ENCODE measurements at places on chromosomes 3 and 15.

DNA sequence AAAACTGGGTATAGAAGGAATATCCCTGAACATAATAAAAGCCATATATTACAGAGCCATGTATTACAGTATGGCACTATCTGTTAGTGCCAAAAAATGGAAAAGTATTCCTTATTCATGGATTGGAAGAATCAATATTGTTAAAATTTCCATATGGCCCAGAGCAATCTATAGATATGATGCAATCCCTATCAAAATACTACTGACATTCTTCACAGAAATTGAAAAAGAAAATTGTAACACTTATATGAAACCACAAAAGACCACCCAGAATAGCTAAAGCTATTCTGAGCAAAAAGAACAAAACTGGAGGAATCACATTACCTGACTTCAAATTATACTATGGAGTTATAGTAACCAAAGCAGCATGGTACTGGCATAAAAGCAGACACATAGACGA is 218.8 kb downstream of the PLCL2 start:
- no peak for DNase-seq

DNA sequence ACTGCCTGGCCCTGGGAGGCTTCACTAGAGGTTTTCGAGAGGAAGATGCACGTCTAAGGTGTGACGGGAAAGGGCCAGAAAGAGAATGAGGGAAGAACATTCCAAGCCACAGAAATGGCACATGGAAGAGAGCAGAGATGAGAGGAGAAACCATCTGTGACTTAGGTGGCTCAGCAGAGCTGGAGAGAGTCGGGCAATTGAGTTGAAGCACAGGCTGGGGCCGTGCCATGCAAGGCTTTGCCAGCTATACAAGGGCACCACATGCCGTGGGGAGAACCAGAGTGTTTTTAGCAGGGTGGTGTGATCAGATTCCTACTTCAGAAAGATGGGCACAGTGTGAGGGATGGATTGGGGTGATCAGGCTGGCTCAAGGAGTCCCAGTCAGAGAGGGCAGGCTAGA is 126.1 kb downstream of the VGLL4 start:
- no peak for DNase-seq

- DNase-seq: no peak
These were observed 120.1 kb downstream of the DNAJB8 start for GRCh38 chr3:128346562-128346961.

DNA sequence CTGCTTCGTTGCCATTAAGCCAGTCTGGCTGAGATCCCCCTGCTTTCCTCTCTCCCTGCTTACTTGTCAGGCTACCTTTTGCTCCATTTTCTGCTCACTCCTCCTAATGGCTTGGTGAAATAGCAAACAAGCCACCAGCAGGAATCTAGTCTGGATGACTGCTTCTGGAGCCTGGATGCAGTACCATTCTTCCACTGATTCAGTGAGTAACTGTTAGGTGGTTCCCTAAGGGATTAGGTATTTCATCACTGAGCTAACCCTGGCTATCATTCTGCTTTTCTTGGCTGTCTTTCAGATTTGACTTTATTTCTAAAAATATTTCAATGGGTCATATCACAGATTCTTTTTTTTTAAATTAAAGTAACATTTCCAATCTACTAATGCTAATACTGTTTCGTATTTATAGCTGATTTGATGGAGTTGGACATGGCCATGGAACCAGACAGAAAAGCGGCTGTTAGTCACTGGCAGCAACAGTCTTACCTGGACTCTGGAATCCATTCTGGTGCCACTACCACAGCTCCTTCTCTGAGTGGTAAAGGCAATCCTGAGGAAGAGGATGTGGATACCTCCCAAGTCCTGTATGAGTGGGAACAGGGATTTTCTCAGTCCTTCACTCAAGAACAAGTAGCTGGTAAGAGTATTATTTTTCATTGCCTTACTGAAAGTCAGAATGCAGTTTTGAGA is 25.0 kb downstream of the CTNNB1 start:
- no peak for DNase-seq

GRCh38 chr3:103181160-103181559 is 746.3 kb downstream of the ZPLD1 start:
- DNase-seq: no peak

- no peak for DNase-seq
These were observed 76.5 kb downstream of the B3GALNT1 start for GRCh38 chr3:161028555-161029153.

DNA sequence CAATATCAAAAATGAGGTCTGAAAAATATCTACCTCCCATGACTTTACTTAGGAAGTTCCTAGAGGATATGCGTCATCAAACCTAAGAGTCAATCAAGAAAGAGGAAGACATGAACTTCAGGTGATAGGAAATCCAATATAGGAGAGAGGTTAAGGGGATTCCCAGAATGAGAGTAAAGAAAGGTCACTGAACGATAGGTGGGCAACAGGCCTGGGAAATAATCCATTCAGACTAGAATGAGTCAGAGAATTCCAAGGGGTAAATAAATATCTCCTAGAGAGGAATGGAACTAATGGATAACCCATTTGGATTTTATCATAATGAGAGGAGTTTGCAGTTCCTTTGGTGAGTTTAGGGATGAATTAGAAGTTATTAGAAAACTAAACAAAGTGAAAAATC is 131.1 kb upstream of the NUDT16 start:
- no peak for DNase-seq

DNA sequence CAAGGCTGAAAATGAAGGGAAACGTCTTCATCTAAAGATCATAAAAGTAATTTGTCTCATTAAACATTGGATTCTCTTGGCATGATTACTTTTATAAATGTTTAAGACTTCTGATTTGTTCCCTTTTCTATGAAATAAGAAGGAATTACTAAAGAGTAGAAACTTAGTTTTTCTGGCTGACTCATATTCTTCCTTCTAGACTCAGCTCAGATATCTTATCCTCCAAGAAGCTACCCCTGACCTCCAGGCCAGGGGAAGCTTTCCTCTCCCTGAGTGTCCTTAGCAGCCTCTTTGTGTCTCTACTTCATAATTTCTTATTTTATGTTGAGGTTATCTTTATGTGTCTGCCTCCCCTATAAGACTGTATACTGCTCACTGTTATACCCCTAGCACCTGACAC is 291.9 kb upstream of the STT3B start:
- DNase-seq: no peak

DNA sequence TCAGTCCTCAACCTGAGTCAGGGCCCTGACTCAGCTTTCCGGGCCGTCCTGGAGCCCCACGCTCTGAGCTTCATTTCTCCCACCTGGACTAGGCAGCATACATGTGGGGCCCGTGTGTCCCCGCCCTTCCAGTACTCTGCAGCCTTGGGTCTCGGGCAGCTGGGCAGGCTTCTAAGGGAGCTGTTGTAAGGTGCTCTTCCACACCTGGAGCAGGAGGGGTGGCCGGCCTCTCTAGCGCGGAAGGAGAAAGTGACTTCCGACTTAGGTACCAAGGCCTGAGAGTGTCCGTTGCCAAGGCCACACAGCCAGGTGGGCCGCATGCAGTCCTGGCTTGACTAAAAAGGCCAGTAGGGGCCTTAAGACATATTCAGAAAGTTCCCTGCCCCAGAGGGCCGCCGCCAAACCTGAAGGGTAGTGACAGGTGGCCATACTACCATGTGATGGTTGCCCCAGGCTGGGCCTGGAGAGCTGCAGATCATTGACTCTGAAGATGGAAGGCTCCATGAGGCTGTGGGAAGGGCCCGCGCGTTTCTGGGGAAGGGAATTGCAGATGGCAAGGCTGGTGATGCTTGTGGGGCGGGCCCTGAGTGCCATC is 9.4 kb upstream of the SEMA3B start:
- DNase-seq: no peak

DNA sequence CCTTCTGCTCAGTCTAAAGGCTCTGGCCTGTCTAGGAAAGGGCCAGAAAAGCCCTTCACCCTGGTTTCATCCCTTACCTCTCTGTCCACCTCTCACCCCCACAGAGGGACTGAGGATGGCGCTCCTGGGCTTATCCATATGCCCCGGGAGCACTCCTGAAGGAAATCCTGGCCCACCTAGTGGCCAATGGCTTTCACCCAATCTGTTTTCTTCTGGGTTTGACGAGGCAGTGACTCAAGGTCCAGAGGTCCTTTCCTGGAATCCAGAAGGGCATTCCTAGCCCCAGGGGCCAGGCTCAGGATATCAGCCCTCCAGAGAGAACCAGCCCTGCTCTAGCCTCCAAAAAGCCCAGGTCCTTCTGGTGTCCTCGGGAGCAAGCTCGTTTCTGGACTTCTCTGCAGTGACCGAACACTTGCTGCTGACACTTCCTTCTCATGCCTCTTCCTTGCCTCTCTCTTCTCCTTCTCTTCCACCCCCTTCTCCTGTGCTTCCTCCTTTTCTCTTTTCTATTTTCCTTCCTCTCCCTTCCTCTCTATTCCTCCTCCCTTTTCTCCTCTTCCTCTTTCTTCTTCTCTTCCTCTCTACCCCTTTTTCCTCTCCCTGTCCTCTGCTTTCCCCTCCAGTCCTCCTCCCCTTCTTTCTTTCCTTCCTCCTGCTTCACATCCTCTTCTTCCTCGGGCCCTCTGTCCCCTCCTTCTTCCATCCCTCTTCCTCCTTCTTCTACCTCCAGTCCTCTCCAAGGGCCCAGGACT is 59.6 kb downstream of the RHCG start:
- no peak for DNase-seq

GRCh38 chr3:192920411-192920810 is 2.8 kb upstream of the MB21D2 start:
- no peak for DNase-seq

DNA sequence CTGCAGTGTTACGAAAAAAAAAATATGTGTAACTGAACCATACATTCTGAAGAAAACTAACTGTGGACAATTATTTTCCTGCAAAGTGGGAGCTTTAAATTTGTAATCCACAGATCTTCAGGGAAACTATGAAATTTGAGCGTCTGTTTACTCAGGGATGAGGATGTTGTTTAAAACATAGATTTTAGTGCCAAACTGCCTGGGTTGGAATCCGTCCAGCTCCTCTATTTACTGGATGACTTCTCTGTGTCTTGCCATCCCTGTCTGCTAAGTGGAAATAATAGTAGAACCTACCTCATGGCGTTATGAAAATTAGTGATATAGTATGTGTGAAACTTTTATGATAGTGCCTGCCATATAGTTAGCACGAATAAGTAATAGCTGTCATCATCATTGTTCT is 666.5 kb downstream of the SQOR start:
- no peak for DNase-seq

- no peak for DNase-seq
These were observed 20.0 kb upstream of the SENP7 start for GRCh38 chr3:101532783-101533602.

- DNase-seq: no peak
These were observed 25.1 kb upstream of the ETV5 start for GRCh38 chr3:186133980-186134379.

GRCh38 chr3:66297260-66297873 is 76.6 kb downstream of the SLC25A26 start:
- no peak for DNase-seq

DNA sequence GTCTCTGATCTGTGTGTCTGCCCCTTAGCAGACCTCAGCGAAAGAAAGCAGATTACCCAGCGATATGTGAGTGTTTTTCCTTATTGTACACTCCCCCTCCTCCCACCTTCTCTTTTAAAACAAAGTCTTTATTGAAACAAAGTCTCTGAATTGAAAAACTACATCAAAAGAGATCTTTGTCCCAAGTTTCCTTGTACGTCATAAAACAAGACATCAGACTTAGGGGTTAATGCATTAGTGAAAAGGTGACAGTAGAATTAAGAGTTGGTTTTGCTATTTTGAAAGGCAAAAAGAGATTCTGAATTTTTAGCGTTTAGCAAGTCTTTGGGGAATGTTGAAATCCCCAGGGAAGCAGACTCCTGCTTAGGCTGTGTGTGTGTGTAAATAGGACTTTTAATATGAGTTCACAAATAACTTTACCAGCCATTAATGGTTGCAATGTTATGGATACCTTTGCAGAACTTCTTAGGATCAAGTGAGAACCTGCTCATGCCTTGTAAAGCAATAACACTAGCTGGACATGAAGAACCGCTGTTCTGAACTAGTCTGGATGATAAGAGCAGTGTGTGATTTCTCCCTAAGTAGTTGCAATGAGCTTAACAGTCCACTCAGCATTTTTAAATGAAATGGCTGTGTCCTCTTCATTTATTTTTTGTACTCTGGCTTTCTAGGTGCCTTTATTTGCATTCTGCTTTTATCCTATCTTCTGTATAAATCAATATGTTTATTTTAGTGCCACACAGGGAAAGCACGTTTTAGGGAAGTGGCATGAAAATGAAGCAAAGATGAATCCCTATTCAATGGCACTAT is 136.6 kb downstream of the MCTP2 start:
- no peak for DNase-seq

DNA sequence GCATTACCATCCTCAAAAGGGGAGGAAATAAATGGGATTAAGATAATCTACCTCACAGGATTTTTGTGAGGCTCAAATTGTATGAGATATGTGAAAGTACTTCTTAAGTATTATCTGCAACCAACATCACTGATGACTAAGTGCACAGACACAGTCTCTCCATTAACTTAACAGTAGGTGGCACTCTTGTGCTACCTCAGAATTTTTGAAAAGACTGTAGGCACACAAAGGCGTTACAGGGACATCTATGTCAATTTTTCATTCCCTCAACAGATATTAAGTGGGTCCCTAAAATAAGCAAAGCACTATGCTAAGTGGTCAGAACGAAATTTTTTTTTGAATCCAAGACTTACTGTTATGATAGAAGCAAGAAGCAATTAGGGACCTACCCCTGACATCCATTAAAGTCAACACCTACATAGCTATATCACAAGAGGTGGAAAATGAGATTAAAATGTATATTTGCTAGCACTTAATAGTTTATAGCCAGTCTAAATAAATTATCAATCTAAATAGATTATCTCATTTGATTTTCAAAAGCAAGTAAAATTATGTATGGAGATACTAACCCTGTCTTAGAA is 52.9 kb downstream of the RYK start:
- no peak for DNase-seq

- DNase-seq: no peak
These were observed 194.4 kb downstream of the MEIS2 start for GRCh38 chr15:36905908-36906307.

GRCh38 chr3:133209871-133210550 is 171.8 kb downstream of the TMEM108 start:
- no peak for DNase-seq

DNA sequence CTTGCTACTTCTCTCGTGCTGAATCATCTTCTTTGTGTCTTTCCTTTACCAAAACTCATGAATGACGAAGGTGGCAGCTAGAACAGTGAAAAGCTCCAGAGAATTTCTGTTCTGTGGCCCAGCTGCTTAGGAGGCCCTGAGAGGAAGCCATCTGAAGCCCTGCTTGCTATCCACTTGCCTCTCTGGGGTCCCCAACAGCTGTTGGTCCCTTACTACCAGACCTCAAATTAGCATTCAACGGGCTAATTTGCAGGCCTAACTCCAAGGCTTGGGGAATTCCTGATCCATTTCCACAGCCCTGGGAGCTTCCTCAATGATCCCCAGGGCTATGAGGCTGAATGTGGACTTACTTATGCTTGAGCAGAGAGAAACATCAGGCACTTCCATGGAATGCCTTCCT is 37.5 kb upstream of the FSTL1 start:
- no peak for DNase-seq

GRCh38 chr3:88480822-88481221 is 331.1 kb downstream of the C3orf38 start:
- DNase-seq: no peak

GRCh38 chr3:185161761-185162160 is 8.9 kb upstream of the C3orf70 start:
- no peak for DNase-seq
